ENCODE measurements at places on chromosomes 4 and X. TPM values are rescaled to one million over a fixed set of nuclear protein-coding genes. Genes with fewer than 3 reads are reported as not detected.

ANOS1 gene
- total RNA-seq: under 0.01 TPM

GUCY1A1 gene
- total RNA-seq: 163 TPM

GLOD5 gene
- not detected for total RNA-seq

ARX gene
- not detected for total RNA-seq

CRMP1 gene
- 2.4 TPM for total RNA-seq

DACH2 gene
- not detected for total RNA-seq

SCD5 gene
- total RNA-seq: 23.3 TPM

SPANXN4 gene
- total RNA-seq: not detected

CSAG1 gene
- total RNA-seq: not detected

TMEM33 gene
- total RNA-seq: 43.1 TPM

FRG2 gene
- not detected for total RNA-seq

KCNIP4 gene
- total RNA-seq: not detected

PABPC1L2B gene
- total RNA-seq: not detected

SERTM2 gene
- not detected for total RNA-seq

HMX1 gene
- not detected for total RNA-seq

DUSP21 gene
- not detected for total RNA-seq

TMEM255A gene
- total RNA-seq: not detected

P2RY4 gene
- 0.09 TPM for total RNA-seq

MAGEB1 gene
- not detected for total RNA-seq

SSX2B gene
- not detected for total RNA-seq

HSD17B10 gene
- 76.6 TPM for total RNA-seq

MMAA gene
- 2.0 TPM for total RNA-seq

LEF1 gene
- 0.22 TPM for total RNA-seq

SPANXA2 gene
- not detected for total RNA-seq

NXF2 gene
- not detected for total RNA-seq

PNMA5 gene
- not detected for total RNA-seq

NAP1L5 gene
- total RNA-seq: 3.3 TPM

HS3ST1 gene
- total RNA-seq: 2.8 TPM

FRG1 gene
- 36.8 TPM for total RNA-seq

GIMD1 gene
- not detected for total RNA-seq

GNRHR gene
- not detected for total RNA-seq

CNGA2 gene
- total RNA-seq: not detected

FAT1 gene
- total RNA-seq: 1.6 TPM

PRR27 gene
- total RNA-seq: not detected

UCHL1 gene
- 71.6 TPM for total RNA-seq

NOCT gene
- total RNA-seq: 21.3 TPM

NEUROG2 gene
- total RNA-seq: not detected

SLC4A4 gene
- not detected for total RNA-seq

SPOCK3 gene
- total RNA-seq: 0.09 TPM

PPBP gene
- total RNA-seq: not detected

SPON2 gene
- 0.34 TPM for total RNA-seq

CXCL11 gene
- total RNA-seq: not detected

CFAP299 gene
- not detected for total RNA-seq

GRK4 gene
- total RNA-seq: 3.7 TPM
